ENCODE measurements at places on chromosomes 12 and 14.
A peak's percentile ranks its signal among the peaks of the same experiment; 100 is the strongest.

DNA sequence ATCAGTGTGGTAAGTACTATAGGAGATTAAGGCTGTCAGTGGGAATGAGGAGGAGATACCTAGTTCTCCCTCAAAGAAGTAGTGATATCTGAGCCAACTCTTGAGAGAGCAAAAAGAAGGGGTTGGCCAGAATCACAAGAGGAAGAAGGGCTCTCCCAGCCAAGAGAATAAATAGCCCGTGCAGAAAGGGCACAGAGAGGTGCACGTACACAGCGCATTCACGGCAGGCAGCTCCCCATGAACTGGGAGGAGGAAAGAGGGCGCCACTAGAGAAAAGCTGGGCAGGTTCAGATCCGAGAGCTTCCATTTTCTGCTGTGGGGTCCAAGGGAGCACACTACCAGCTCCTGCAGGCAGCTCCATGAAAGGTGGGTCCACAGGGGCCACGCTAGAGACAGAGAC, 59.9 kb downstream of the PPP2R5E start:
- no peak for DNase-seq

GRCh38 chr12:24632466-24632865, 316.4 kb downstream of the BCAT1 start:
- DNase-seq, result no peak

GRCh38 chr12:71721783-71722505, 32.7 kb upstream of the RAB21 start:
- DNase-seq, result no peak

- peak; percentile 36 for DNase-seq
These were observed 81.9 kb upstream of the GTF2A1 start for GRCh38 chr14:81302638-81303037.
